ENCODE measurements at places on chromosomes 11 and 22. TPM values are rescaled to one million over a fixed set of nuclear protein-coding genes. Genes with fewer than 3 reads are reported as not detected.

GRCh38 chr11:93396316-93396715 lies 65.8 kb downstream of the DEUP1 start:
- no peak for DNase-seq

GRCh38 chr11:110128161-110128560 lies 35.0 kb downstream of the ZC3H12C start:
- DNase-seq = no peak

GRCh38 chr22:46108564-46109473 lies 41.5 kb upstream of the PPARA start:
- no peak for DNase-seq

DNA sequence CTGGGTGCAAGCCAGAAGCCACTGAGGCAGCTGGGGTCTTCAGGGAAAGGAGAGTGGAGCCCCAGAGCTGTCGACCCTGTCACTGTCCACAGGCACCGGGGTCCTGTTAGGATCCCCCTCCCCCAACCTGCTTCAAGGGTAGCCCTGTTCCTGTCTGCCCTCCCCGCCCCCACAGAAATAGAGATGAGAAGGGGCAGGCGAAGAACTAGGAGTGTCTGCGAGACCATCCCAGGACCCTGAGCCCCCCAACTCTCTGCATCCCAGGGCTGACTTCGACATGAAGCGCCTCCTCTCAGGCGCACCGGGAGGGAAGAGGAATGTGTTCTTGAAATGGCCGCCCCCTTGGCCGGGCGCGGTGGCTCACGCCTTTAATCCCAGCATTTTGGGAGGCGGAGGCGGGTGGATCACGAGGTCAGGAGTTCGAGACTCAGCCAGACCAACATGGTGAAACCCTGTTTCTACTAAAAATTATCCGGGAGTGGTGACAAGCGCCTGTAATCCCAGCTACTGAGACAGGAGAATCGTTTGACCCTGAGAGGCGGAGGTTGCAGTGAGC lies 607 bp upstream of the ZNF70 start:
- no peak for DNase-seq

GRCh38 chr22:28728621-28729313 lies 12.9 kb downstream of the CHEK2 start:
- no peak for DNase-seq

DNA sequence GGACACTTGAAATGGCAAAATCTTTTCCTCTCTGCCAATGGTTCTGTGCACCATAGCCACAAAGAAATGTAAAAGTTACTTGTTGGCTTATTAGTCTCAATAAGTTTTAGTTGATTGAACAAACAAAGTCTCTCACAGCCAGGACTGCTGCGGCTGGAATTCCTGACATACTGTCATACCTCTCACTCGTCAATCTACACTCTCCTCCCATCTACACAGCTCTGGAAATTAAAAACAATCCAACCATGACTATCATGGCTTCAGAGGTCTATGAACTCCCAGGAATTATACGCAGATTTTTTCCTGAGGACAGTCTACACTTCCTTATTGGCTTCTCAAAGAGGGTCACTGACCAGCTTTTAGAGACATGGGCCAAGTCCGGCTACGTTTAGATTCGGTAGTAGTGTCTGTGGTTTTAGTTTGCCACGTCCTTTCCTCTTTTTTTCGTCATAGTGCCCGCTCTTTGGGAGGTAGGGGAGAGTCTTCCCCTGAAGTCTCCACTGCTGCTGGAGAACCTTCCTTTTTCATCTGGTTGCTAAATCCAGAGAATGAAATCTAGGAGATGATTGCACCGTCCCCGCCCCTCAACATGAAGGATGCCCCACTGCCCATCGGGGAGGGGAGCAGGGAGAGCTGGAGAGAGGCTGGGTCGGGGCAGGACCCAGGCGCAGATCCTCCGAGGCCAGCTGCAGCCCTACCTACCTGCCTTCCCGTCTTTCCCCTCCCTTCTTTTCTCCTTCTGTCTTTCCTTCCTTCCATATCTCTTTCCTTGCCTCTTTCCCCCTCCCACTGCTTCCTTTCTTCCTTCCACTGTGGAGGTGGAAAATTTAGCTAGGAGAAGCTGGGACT lies 1.0 kb upstream of the PLEKHB1 start:
- DNase-seq = no peak

DNA sequence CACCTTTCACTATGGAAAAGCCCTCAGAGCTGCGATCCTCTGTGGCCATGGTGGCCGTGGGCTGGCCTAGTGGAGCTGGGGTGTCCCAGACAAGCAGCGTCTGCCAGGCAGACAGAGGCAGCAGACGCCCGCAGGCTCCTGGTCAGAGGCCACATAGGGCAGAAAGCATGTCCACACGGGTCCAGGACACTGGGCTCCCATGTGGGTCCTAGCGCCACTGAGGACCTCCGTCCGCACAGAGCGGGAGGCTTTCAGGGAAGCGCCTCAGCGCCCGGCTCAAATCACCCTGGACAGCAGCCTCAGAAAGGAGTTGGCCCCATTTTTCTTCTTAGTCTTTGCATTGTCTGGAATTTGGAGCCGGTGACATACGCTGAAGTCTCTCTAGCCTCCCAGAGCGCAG lies 389.7 kb downstream of the BRD1 start:
- no peak for DNase-seq

DNA sequence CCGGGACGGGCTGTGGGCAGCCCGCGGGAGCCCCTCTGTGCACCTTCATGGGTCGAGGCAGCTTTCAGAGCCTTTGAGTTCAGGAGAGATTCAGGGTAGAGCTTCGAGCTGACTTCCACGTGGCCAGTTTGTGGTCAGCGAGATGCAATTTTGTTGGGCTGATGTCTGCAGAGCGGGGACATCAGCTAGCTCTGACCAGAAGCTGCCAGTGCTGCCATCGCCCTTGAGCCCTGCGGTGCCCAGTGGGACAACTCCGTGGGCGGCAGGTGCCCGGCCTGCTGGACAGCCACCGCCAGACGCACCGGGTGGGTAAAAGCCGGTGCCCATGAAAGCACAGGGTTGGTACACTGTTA lies 719 bp downstream of the TALDO1 start:
- no peak for DNase-seq

DNA sequence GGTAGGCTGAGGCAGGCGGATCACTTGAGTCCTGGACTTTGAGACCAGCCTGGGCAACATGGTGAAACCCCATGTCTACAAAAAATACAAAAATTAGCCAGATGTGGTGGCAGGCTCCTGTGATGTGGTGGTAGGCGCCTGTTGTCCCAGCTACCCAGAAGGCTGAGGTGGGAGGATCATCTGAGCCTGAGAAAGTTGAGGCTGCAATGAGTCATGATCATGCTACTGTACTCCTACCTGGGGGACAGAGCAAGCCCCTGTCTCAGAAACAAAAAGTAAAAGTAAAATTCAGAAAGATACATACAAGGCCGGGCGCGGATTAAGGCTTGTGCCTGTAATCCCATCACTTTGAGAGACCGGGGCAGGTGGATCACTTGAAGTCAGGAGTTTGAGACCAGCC lies 6.3 kb downstream of the LDHAL6A start:
- DNase-seq = peak; percentile 37

- DNase-seq = no peak
Observed at GRCh38 chr11:47260366-47260765, 2.6 kb downstream of the NR1H3 start.

DNA sequence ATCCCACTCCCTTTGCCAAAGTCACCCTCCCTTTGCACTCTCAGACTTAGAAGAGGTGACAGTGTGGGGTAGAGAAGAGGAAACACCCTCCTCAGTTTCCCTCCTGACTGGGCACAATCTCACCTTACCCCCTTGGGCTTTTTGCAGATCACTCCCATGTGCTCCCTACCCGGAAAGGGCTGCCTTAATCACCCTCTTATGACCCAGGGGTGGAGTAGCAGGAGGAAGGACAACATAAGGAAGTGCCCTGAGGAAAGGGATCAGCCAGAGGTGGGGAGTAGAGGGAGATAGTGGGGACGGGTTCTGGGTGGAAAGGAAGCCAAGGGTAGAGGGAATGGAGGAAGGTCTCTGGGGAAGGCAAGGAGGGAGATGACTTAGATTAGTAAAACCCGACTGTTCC lies 52.0 kb downstream of the NRXN2 start:
- DNase-seq = no peak

- no peak for DNase-seq
Observed at GRCh38 chr22:30604723-30605122, 2.3 kb upstream of the TCN2 start.

DNA sequence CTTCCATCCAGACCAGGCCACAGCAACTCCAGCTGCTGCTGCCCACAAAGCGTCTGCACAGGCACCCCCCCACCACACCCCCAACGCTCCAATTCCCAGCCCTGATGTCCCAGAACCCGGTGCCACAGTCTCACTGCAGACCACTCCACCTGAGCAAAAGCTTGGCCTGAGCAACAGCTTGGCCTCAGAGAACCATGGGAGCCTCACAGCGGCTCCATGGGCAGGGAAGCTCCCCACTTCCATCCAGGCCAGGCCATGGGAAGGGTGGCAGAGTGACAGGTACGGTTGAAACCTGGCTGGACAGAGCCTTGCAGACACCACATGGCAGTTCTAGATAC lies 13.2 kb downstream of the PLXNB2 start:
- no peak for DNase-seq

GRCh38 chr11:63919267-63920125 lies 2.5 kb upstream of the RCOR2 start:
- DNase-seq = no peak

- no peak for DNase-seq
Observed at GRCh38 chr11:78050964-78051831, 12.5 kb upstream of the THRSP start.

DNA sequence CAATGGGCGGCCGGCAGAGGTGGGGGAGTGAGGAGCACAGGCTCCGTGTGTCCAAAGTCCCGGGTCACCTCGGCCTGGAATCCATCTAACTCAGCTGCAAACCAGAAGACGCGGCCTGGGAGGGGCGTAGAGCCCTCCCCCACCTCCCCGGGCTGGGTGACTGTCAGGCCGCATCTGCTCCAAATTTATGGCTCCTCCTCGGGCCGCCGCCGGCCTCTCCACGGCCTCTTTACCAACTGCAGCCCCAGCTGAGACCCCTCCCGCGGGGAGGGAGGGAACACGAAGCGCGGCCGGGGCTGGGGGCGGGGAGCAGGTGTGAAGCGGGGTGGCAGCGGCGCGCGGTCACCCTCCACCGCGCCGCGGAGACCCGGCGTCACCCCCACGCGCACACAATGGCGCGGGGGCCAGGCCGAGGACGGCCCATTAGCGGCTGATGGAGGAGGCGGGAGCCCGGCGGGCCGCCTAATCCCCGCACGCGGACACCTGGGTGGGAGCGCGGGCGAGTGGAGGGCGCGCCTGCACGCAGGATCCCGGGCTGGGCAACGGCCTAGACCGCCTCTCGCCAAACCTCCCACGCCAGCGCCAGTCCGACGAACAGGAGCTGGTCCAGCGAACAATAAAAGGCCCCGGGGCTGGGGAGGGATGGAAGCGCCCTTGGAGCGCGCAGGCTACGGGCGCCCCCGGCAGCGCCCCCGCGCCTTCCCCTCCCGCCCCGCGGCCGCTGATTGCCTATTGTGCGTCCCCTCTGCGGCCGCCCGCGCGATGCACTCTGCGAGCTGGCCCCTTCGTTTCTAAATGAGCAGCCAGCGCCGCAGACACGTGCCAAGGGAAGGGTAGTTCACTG lies 25.9 kb upstream of the ROBO3 start:
- DNase-seq = peak; percentile 25

- DNase-seq = no peak
Observed at GRCh38 chr11:1305063-1305495, 4.4 kb downstream of the TOLLIP start.

DNA sequence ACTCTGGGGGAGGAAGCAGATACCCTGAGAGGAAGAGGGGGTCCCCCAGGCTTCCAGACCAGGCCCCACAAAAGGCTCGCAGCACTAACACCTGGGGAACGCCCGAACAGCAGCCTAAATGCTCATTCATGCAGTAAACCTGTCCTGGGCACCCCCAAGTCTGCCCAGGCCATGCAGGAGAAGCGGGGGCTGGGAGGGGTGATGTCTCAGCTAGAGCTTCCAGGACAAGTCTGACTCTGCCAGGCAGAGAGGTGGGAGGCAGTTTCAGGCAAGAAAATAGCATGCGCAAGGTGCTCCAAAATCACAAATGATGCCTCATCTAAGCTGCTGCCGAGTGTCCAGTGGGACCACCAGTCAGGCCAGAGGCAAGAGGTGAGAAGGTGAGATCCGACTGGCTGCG lies 14.6 kb downstream of the CABP7 start:
- no peak for DNase-seq

DNA sequence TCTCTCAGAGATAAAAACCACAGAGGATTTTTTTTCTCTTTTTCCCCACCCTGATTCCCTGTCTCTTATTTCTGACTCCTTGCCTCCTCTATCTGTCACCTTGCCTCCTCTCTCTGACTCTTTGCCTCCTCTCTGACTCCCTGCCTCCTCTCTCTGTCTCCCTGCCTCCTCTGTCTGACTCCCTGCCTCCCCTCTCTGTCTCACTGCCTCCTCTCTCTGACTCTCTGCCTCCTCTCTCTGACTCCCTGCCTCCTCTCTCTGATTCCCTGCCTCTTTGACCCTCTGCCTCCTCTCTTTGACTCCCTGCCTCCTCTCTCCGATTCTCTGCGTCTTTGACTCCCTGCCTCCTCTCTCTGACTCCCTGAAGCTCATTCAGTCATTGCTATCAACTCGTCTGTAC lies 3.1 kb downstream of the RASD2 start:
- DNase-seq = no peak

GRCh38 chr11:221539-221938 lies 14.0 kb downstream of the RIC8A start:
- DNase-seq = no peak

- no peak for DNase-seq
Observed at GRCh38 chr11:121583825-121584224, 131.1 kb upstream of the SORL1-AS1 start.

GRCh38 chr11:123238297-123238696 lies 43.2 kb upstream of the CLMP start:
- no peak for DNase-seq

- DNase-seq = no peak
Observed at GRCh38 chr11:130159657-130160497, at the start of gene ST14. Gene ST14 (plus strand): TSS chr11:130159782. CDS start chr11:130159980, 198 bp downstream.

GRCh38 chr11:116697639-116698038 lies 75.1 kb downstream of the BUD13 start:
- DNase-seq = no peak

GRCh38 chr22:17334059-17334458 lies 35.2 kb upstream of the CECR2 start:
- DNase-seq = no peak

BIK gene
- 4.1 TPM for total RNA-seq

HSD17B12 gene
- total RNA-seq = 32.8 TPM

NLRP6 gene
- 0.99 TPM for total RNA-seq

HIRA gene
- total RNA-seq = 30.6 TPM

LRRC56 gene
- total RNA-seq = 1.3 TPM

CASP4 gene
- total RNA-seq = 58.2 TPM

OR2AG1 gene
- not detected for total RNA-seq

CECR2 gene
- total RNA-seq = not detected

CHRM4 gene
- not detected for total RNA-seq

Data from activated CD4-positive, alpha-beta memory T cell treated with anti-CD3 and anti-CD28 coated beads for 36 hours (primary cell).